NCI-H1417 treated with DMSO at 0.1 percent for 48 hours (cell line): ENCODE measurements at places on chromosomes 13 and 19.

- peak; percentile 43 for DNase-seq
These were observed 50.6 kb downstream of the CELF5 start for GRCh38 chr19:3274942-3275582.

DNA sequence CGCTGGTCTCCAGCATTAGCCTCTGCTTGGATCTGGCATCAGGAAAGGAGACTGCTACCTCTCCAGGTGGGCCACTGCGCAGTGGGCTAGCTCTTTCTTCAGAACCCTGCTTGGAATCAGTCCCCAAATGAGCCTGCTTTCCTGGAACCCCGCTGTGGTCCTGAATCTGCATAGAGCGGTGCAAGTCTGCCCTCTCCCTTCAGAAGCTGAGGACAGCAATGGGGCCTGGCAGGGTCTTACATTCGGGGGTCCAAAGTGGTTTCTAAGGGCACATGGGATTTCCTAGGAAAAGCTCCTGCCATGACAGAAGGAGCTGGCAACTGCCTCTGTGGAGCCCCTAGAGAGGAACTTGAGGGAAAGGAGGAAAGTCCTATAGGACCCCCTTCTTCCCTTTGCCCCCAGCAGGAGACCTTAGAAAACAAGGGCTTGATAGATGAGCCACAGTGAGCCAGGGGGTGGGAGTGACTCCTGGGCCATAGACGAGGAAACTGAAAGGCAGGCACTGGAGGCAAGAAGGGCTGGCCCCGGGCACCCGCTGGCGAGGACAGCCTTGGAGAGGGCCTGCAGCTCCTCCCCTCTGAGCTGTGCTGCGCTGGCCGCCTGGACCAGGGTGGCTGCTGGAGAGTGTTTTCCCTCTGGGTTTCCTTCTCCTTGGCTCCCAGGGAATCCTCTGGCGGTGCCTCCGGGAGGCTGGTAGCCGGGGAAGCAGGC, 1.4 kb upstream of the VSTM2B start:
- DNase-seq: no peak

- DNase-seq: no peak
These were observed 594 bp downstream of the ZNF559 start for GRCh38 chr19:9324584-9324962.

DNA sequence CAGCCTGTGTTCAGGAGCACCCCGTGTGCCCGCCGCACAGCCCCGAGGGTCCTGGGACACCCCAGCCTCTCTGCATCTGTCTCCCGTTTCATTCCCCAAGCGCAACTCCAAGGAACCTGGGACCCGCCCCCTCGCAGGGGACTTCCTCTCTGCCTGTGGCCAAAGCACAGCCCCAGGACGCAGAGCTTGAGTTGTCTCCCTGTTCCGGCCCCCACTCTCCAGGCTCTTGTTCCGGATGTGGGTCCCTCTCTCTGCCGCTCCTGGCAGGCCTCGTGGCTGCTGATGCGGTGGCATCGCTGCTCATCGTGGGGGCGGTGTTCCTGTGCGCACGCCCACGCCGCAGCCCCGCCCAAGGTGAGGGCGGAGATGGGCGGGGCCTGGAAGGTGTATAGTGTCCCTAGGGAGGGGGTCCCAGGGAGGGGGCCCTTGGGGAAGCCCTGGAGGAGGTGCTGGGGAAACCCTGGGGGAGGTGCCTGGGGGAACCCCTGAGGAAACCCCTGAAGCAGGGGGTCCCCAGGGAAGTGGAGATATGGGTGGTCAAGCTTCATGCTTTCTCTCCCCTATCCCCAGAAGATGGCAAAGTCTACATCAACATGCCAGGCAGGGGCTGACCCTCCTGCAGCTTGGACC, 1.3 kb downstream of the HCST start:
- no peak for DNase-seq

GRCh38 chr19:39139305-39139874, 13.8 kb downstream of the PAK4 start:
- no peak for DNase-seq

- DNase-seq: no peak
These were observed 617 bp downstream of the SKA3 start for GRCh38 chr13:21175656-21176214.

GRCh38 chr19:7833225-7834099, 3.4 kb downstream of the EVI5L start:
- DNase-seq: no peak

GRCh38 chr13:52162279-52163101, 3.1 kb upstream of the NEK3 start:
- DNase-seq: no peak

GRCh38 chr13:42327725-42328124, 55.8 kb downstream of the AKAP11 start:
- no peak for DNase-seq

- no peak for DNase-seq
These were observed 146.4 kb upstream of the RFC3 start for GRCh38 chr13:33671560-33671959.

GRCh38 chr19:37716140-37716539, 3.4 kb downstream of the ZNF607 start:
- DNase-seq: no peak

DNA sequence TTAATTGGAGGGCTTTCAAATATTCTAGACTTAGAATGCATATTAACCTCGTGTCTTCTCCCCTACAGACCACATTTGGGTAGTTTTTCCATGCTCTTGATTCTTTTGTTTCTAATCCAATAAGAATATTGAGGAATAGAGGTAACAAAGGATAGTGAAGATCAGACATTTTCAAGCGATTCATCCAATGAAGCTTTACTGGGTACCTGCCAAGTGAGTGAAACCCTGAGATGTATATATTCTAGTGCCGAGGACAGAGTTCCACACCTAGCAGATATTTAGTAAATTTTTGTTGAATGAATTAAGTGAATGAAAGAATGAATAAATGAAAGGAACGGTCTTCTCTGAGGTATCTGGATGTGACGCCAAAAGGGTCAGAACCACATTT, 442 bp upstream of the RFC3 start:
- no peak for DNase-seq

GRCh38 chr19:53365899-53366493, 491 bp downstream of the ZNF525 start:
- DNase-seq: no peak

- no peak for DNase-seq
These were observed 16.9 kb upstream of the MYCBP2 start for GRCh38 chr13:77343841-77344240.

GRCh38 chr13:38680912-38681311, 6.0 kb upstream of the FREM2 start:
- DNase-seq: no peak

- no peak for DNase-seq
These were observed 523.0 kb downstream of the MYO16 start for GRCh38 chr13:109152311-109152820.

- DNase-seq: no peak
These were observed 162.0 kb downstream of the EFNB2 start for GRCh38 chr13:106373304-106373988.

DNA sequence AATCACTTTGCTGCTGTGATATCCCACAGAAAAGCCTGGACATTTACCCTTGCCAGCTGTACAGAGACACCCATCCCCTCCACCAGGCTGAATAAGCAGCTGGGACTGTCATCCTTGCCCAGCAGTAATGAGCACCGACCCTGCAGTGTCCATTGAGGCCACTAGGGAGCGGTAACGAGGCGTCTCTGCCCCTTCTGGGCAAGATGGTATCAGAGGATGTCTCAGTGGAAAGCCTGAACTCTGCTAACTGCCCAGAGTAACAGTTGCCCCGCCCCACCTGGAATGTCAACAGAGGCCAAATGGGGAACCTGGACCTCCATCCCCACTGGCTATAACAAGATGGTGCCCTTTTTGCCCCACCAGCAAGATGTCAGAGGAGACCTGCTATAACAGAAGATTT, 22.8 kb upstream of the CEACAM20 start:
- no peak for DNase-seq

DNA sequence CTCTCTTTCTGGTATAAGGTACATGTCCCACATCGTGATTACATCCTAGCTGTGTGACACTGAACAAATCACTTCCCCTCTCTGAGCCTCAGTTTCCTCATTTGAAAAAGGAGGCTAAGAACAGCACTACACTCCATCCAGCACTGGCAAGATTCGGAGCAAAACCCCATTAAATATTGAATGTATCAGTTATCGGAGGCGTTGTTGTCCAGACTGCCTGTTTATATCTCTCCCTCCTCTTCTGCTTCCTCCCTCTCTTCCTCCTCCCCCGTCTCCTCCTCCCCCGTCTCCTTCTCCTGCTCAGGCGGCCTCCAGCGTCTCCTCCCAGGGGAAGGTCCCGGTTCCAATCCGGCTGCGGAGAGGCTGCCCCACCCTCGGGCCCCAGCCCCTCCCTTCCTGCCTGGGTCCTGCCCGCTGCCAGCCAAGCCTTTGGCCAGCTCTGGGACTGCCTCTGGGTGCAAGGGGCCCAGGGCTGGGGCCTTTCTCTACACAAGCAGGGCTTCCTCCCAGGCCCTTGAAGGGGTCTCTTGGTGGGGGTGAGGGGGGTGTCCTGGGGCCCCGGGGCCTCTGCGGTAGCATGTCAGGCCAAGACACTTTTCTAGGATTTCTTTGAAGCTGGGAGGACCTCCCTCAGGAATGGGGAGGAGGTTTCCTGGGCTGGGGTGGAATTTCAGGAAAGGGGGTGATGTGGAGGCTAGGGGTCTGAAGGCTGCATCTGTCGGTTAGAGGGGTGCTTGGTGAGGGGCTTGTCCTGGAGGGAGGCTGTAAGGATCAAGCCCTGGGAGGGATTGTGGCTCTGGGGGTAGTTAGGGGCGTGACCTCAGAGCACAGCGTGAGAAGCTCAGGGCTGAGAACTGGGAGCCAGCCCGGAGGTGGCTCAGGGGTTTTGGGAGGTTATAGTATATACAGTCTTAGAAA, 1.9 kb downstream of the RRAS start:
- no peak for DNase-seq

DNA sequence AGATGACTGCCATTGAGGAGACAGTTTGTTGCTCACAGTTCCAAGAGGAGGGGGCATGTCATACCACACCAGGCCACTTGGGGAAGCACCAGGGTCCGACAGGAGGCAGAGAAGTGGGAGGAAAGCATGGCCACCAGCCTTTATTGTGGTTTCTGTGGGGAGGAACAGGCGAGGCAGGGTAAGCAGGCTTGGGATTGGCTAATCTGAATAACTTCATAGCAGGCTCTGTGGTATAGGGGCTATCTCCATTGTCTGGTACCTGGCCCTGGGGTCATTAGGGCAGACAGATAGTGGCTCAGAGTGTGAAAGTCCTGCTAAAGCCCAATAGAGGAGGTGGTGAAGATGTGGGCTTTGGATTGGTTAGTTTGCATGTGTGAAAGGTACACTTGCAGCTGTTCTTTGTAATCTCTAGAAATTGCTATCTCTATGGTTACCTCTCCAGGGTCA, 35.5 kb downstream of the CBY2 start:
- no peak for DNase-seq

- no peak for DNase-seq
These were observed 47.1 kb downstream of the CAPN12 start for GRCh38 chr19:38697197-38697596.

DNA sequence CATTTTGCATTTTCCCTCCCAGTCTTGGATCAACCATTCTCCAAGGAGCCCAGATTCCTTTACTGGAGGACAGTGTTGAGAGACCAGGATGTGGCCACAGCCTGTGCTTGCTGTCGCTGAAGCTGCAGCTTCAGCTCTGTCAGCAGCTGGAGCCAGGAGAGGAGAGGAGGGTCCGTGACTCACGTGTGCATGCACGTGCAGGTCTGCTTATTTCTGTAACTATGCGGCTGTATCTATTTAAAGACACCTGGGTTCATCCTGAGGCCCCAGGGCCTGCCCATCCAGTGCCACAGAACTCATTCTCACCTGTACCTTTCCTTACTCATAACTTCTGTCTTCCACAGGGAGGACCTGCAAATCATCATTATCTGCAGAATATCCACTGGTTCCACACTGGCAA, 8.2 kb upstream of the LAMP1 start:
- no peak for DNase-seq

DNA sequence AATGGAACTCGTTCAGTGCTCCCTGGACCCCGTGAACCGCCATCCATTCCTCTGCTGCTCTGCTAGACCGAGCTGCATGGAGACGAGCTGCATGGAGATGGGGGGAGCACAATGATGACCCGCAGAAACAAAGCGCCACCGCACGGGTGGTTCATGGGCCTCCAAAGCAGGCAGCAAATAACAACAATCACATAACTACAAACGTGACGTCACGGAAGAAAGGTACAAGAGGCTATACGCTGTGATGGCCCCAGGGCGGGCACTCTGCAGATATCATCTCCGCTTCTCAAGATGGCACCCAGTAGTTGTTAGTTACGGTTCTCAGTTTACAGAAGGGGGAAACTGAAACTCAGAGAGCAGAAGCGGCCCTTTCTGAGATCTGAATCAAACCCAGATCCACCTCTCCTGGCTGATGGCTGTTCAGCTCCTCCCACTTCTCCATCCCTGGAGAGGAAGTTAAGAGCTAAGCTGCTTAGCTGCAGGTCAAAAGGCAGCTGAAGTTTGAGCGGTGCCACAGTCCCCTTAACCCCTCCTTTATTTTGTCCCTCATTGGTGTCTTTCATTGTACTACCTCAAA, 1.7 kb downstream of the ATP13A1 start:
- no peak for DNase-seq

- DNase-seq: no peak
These were observed 60.8 kb downstream of the ALOX5AP start for GRCh38 chr13:30796132-30796572.

DNA sequence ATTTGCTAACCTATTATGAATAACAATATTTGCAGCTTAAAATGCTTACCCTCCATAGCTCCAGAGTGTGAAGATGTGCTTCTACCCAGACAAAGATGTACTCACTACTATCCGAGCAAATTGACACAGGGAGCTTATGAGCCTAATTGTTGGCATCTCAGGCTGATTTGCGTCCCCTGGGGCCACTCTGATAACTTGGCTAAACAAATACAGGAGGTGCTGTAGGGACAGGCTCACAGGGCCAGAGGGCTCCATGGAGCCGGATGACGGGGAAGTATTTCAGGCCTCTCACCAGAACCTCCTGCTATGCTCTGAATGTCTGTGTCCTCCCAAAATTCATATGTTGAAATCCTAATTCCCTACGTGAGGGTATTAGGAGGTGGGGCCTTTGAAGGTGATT, 26.7 kb upstream of the C19orf12 start:
- DNase-seq: no peak

DNA sequence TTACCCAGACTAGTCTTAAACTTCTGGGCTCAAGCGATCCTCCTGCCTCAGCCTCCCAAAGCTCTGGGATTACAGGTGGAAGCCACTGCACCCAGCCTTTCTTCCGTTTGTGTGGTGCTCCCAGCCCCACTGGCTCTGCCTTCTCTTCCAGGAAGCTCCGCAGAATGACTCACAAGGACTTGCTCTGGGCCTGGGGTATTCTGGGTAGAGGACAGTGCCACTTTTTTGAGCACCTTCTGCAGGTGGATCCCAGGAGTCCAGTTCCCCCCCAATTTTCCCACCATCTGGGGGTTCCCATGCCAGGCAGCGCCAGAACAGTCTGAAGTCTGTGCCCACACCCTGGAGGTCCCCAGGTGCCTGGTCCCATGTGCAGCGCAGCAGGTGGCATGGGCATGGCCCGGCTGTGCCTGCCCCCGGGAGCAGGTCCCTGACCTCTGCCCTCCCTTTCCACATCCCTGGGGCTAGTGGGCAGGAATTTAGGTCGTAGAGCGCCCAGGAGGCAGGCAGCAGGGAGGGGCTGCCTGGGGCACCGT, 1.6 kb downstream of the REEP6 start:
- DNase-seq: no peak
